ENCODE measurements at places on chromosomes 13 and 19.

DNA sequence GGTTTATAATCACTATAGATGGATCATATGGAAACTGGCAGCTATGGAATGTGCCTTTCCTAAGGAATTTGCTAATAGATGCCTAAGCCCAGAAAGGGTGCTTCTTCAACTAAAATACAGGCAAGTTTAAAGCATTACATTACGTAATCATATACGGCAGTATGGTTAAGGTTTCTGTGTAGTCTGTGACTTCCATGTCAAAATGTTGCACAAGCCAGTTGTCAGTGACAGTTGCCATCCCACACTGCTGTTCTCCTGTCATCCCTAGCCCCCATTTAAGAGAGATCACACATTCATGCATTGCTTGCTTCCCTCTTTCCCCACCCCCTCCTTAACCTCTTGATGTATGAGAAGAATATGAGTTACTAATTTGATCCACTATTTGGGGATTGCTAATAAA lies 47.3 kb downstream of the BRCA2 start:
- no peak for DNase-seq

GRCh38 chr19:28393574-28394336 lies 819.2 kb downstream of the UQCRFS1 start:
- no peak for DNase-seq

GRCh38 chr19:31303262-31303815 lies 45.9 kb downstream of the TSHZ3 start:
- no peak for DNase-seq

GRCh38 chr19:28471731-28472510 lies 741.0 kb downstream of the UQCRFS1 start:
- DNase-seq, result no peak

DNA sequence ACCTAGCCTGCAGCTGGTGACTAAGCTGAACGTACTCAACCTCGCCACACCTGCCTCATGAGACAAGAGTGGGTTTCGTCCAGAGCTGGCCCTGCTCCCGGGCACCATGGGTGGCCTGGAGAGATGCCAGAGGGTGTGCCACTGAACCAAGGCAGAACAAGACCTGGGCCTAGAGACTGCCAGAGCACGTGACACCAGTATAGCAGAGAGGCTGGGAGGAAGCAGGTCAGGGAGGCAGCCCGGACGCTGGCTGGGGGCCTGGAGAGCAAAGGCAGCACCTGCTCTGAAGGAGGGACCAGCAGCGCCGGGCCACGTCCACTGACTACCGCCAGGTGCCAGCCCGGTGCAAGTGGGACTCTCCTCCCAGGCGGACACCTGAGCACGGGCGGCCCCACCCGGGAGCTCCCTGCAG lies 7.3 kb upstream of the C13orf46 start:
- no peak for DNase-seq

- DNase-seq, result no peak
These were observed 4.2 kb upstream of the LRG1 start for GRCh38 chr19:4543842-4544647.

- no peak for DNase-seq
These were observed 29.9 kb downstream of the C13orf46 start for GRCh38 chr13:113943821-113944565.

GRCh38 chr13:57653229-57653989 lies 21.9 kb downstream of the PCDH17 start:
- no peak for DNase-seq

DNA sequence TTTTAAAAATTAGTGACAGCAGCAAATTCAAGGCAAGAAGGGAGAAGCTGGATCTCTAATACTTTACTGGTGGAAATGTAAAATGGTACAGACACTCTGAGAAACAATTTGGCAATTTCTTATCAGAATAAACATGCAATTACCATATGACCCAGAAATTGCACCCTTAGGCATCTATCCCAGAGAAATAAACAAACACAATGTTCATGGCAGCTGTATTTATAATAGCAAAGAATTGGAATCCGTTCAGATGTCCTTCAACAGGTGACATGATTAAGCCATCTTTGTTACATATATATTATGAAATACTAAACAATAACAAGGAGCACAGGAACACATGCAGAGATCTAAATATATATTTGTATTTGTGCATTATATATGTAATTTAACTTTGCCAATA lies 756.5 kb downstream of the SLITRK1 start:
- DNase-seq, result no peak

DNA sequence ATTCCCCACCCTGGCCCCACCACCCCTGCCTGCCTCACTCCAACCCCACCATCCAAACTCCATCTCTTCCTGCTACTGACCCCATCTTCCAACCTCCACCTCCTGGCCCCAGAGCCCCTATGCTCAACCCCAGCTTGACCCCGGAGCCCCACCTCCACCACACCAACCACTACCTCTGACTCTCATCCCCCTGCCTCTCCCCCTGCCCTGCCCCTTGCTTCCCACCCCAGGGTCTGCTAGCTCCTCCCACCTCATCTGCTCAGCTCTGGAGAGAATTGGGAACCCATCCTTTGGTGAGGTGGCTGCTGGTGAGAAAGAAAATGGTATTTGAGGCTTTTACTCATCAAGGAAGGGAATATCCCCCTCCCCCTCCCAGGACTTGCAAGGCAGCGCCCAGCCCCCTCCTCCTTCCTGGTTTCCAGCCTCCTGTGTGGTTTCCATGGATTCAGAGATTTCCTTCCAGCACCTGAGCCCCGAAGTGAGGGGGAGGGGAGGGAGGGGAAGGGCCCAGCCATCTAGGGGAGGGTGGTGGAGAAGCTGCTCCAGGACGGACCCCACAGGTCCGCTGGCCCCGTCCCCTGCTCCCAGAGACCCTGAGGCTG lies 11.4 kb upstream of the PEPD start:
- DNase-seq, result no peak

Measured in activated CD8-positive, alpha-beta memory T cell treated with anti-CD3 and anti-CD28 coated beads for 1 hour (primary cell).